ENCODE measurements at places on chromosomes 6 and 20.
A peak's percentile ranks its signal among the peaks of the same experiment; 100 is the strongest.

DNA sequence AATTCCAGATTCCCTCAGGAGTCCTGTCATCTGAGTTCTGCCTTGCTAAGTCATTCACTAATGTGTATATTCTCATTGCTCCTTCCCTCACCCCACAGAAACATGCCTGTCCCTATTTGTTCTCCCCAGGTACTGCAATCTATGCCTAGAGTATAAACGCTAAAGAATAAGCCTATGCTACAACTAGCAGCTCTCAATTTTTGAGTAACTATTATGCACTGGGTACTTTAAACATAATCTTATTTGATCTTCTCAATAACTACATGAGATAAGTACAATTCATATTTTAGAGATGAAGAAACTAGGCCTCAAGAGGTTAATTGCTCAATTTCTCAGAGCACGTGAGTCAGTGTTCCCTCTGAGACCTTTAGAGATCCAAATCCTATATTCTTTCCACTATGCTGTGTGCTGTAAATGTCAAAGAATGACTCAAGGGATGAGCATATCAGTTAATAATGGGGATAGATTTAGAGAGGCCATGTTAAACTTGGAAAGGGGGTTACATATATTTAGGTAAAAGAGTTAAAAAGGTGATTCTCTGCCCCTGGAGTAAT lies 423.8 kb upstream of the ADGRB3 start:
- no peak for DNase-seq

DNA sequence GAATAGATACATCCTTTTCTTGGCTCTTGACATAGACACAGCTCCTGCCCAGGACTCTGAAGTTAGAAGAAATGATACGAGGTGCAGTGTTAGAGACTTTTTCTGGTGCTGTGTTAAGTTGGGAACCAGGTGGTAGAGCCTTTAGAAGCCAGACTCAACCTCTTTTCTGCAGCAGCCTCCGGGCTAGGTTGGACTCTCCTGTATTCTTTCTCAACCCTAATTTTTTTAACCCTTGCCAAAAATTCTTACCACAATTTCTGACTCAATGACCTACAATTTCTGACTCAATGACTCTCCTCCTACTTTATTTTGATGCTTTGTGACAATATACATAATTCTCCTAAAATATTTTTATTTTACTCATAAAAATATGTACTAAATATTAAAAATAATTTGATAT lies 127.4 kb upstream of the PRL start:
- no peak for DNase-seq

GRCh38 chr6:43947860-43948259 lies 177.8 kb downstream of the VEGFA start:
- DNase-seq = no peak

GRCh38 chr6:133166766-133167165 lies 74.4 kb upstream of the EYA4 start:
- no peak for DNase-seq

- peak; percentile 26 for DNase-seq
Observed at GRCh38 chr6:159720708-159721107, 6.6 kb upstream of the WTAP start.

- no peak for DNase-seq
Observed at GRCh38 chr20:60589623-60590022, 631.4 kb downstream of the CDH26 start.

GRCh38 chr6:144811140-144811539 lies 526.0 kb downstream of the UTRN start:
- DNase-seq = no peak

DNA sequence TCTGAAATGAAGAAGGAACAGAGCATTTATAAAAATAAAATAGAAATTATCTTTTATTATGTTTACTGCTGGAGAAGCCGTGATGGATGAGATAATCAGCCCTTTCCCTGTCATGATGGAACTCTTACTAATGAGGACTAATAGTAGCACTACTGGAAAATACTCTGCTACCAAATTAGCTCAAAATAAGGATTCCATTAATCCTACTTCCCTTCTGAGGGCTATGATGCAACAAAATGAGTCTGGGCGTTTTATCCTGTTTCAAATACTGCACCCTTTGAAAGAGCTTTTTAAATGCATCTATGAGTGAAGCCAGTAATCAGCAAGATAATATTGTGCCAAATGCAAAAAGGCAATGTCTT lies 59.3 kb upstream of the CARMIL1 start:
- no peak for DNase-seq

DNA sequence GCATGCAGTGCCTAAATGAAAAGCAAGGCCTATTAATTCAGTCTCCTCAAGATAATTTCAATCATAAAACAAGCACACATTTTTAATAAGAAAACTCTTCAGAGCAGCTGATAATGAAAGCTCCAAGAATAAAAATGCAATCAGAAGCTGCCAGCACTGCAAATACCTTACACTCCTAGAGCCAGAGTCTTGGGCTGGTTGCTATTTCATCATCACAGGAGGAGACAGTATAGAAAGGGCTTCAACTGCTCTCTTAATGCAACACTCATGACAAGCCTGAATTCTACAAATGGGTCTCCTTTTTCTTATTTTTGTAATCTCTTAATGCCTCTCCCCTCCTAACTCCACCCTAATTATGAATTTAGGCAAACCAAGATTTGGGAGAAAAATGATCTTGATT lies 11.2 kb upstream of the MC3R start:
- no peak for DNase-seq

DNA sequence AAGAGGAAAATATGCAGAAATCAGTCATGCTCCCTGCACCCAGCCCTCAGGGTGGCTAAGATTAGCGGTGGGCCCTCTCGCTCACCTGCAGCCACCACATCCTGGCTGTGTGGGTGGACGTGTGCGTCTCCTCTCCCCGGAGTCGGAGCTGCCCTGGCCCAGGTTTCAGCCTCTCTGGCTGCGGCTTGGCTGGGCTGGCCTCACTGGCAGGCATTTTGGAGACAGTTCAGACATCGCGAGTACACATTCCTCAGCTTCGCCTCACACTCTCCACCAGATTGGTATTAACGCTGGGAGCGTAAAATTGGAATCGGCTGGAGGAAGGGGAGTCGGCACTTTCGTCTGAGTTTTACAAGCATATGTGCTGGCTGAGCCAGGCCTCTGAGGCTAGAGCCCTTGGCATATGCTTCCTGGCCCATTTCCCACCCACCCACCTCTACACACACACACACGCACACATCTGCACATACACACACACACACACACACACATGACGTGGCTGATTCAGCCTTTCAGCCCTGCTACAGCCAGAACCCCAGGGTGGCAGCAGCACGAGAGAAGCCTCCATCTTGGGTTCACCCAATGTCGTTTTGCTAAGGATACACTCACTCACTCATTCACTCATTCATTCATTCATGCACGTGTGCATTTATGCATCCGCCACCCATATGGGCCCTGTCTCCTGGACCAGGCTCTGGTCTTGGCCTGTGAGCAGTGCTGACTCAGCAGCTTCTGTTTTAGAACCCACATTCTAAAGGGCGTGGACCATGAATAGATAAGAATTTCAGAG lies 42.9 kb downstream of the BCAS4 start:
- DNase-seq = no peak

- DNase-seq = peak; percentile 49
Observed at GRCh38 chr6:170162775-170163404, 128.0 kb downstream of the DLL1 start.

Measured in NCI-H524 (cell line).